NCI-H1417 (cell line): ENCODE measurements at places on chromosomes 1 and 21.
A peak's percentile ranks its signal among the peaks of the same experiment; 100 is the strongest.

- DNase-seq, result no peak
Observed at GRCh38 chr1:191240925-191241324, 763.3 kb upstream of the BRINP3 start.

DNA sequence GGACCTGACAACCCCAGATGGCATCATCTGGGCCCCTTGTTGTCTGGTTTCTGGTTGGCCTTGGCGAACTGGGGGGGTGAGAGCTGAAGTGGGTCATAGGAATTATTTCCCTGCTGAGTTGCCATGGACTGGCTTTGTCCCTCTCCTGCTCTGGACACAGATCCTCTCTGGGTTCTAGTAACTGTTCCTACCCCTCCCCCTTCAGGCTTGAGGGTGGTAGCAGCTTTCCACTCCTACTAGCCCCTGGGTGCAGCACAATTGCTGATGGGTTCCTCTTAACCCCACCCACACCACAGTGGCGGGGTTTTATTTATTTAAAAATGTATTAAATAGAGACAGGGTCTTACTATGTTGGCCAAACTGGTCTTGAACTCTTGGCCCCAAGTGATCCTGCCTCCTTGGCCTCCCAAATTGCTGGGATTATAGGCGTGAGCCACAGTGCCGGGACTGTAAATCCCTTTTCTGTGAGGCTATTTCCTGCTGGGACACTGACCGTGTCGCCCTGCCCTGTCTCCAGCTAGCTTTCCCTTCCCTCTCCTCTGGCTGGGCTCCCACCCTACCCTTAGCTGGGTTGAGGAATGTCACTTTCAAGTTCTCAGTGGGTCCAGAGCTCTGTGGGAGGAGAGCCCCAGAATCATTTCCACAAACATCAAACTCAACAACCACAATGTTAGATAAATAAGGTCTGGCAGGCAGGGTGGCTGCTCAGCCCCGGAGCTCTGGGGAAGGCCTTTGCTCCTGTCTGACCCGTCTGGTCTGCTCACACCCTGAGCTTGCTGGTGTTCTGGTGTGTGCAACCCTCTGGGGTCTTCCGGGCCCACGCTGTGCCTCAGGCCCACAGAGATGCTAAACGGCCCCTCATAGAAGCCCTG lies 112.7 kb upstream of the WNT4 start:
- DNase-seq, result no peak

DNA sequence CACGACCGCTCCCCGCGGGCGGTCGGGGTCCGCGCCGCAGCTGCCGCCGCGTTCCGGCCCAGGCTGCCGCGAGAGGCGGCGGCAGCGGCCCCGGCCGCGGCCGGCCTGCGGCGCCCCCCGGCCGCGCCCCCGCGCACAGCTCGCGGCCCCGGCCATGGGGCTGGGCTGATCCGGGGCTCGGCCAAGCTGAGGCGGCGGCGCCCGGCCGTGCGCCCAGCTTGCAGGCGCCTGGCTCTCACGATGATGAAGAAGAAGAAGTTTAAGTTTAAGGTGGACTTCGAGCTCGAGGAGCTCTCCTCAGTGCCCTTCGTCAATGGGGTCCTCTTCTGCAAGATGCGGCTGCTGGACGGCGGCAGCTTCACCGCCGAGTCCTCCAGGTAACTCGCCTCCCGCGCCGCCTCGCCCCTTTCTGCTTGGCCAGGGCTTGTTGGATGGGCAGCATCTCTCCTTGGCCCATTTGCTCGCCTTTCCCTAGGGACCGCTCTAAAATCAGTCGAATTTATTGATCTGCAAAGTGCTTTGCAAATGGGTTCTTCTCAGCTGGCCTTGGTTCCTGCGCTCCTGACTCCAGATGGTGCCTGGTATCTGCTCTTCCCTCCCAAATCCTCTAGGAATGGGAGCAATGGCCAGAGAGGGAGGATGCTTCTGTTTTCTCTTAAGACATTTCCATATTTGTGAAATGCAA lies 431 bp downstream of the EEIG2 start:
- peak; percentile 41 for DNase-seq

- DNase-seq, result no peak
Observed at GRCh38 chr1:208369045-208369444, 124.9 kb upstream of the PLXNA2 start.

- DNase-seq, result peak; percentile 18
Observed at GRCh38 chr1:64514197-64514765, 44.4 kb downstream of the CACHD1 start.

DNA sequence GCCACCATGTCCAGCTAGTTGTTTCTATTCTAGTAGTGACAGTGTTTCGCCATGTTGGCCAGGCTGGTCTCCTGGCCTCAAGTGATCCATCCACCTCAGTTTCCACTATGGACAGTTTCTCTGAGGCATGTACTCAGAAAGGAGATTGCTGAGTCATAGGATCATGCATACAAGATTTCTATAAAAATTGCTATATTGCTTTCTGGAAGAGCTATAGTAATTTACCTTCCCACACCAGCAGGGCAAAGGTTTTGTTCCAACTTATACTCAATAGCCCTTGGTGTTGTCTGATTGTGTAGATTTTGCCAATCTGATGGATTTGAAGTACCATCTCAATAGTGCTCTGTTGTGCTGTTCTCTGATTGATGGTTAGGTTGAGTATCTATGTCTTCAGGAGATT lies 15.6 kb upstream of the ATP1A1 start:
- no peak for DNase-seq
